ENCODE measurements at places on chromosomes 2 and 18.

DNA sequence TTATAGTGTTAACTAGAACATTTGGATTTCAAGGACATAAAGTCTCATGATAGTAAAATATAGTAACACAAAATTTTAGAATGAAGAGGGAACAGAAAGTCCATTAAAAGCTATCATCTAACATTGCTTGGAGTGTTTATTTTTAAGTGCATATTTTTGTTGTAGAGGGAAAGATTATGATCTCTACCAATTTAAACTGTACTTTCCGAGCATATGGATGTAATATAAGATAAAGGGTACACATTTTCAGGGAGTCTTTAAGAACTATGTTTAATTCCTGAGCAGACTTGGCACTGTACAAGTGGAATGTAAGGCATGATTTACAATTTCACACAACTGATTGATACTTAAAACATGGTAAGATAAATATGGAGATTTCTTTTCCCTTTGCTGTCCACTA is 34.2 kb upstream of the ZNF804A start:
- no peak for DNase-seq

DNA sequence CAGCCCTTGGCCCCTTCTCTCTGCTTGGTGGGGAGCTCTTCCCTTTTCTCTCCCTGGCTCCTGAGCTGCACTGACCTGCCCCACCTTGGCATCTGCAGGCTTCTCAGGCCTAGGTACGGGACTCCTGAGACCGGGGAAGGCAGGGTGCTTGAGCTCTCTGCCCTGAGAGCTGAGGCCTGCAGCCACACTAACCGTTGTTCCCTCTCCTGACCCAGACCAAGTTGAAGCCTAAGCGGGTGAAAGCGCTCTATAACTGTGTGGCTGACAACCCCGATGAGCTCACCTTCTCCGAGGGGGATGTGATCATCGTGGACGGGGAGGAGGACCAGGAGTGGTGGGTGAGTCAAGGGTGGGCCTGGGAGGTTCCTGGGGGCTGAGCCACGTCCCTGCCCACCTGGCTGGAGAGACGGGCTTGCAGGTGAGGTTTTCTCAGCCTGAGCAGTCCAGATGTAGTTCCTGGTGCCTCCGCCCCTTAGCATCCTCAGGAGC is 22.2 kb downstream of the ITGB1BP1 start:
- DNase-seq = no peak

DNA sequence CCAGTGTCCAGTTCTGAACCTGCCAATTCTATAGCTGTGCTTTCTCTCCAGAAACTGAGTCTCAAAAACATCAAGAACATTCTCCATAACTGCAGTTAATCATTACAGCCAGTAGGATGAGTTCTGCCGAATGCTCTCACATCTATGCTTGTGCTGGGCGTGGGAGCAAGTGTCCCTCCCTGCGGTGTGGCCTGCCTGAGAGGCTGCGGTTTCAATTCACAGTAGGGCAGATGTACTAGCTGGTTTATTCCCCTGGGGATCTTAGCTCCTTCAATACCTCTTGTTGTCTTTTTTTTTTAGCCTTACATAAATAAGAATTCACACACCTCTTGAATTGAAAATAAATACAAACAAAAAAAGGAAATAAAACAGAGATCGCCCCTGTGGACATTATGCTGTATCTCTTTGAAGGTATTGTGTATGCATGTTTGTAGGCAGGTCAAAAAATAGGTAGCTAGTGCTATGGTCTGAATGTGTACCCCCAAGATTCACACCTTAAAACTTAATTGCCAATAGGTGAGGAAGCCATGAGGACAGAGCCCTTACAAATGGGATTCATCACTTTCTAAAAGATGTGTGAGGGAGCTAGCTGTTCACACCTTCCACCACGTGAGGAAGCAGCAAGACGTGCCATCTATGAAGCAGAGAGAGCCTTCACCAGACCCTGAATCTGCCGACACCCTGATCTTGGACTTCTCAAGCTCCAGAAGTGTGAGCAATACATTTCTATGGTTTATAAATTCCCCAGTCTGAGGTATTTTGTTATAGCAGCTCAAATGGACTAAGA is 74.3 kb downstream of the BCL2L11 start:
- DNase-seq = no peak

DNA sequence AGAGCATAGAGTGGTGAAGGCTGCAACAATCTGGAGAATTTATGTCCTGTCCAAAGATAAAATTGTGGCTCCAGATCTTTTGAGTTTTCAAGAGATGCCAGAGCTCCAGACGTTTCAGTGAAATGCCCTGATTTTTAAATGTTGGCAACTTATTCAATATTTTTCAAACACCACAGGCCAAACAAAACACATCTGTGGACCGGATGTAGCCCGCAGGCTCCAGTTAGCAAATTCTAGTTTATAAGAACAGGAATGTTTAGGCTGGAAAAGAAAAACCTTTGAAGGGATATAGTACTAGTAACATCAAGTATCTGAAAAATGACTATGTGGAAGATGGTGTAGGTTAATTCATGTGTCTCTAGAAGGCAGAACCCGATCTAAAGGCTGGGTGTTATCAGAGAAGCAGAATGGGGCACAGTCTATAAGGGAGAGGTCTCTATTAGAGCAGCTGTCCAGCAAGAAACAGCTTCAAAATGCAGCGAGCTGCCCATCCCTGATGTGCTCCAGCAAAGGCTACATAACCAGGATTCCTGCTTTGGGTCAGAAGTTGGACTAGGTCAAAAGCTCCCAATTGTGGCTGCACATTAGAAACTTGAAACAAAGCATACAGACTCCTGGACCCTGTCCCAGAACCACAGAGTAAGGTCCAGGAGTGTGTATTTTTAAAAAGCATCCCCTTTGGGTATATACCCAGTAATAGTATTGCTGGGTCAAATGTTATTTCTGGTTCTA is 105.9 kb downstream of the ANKRD44 start:
- DNase-seq = no peak

DNA sequence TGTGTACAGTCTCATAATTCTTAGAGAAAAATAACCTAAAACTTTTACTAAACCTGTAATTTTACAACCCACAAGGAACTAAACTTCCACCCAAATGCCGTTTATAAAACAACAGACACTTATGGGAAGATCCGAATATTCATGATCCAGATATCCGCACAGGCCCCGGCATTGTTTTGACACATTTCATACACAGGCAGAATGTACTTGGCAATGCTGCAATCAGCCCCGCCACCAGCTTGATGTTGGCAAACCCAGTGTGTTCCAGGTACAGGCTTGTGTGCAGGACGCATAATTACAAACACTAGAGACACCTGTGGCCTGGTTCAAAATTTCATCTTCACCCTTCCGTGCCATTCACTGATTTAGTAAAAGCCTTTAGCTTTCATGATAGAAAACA is 393.0 kb upstream of the SALL3 start:
- no peak for DNase-seq

GRCh38 chr2:183166210-183166609 is 42.0 kb downstream of the NUP35 start:
- DNase-seq = no peak

GRCh38 chr2:101781791-101782426 is 84.4 kb downstream of the MAP4K4 start:
- DNase-seq = no peak

- no peak for DNase-seq
These were observed 27.7 kb upstream of the FRZB start for GRCh38 chr2:182894174-182894573.

DNA sequence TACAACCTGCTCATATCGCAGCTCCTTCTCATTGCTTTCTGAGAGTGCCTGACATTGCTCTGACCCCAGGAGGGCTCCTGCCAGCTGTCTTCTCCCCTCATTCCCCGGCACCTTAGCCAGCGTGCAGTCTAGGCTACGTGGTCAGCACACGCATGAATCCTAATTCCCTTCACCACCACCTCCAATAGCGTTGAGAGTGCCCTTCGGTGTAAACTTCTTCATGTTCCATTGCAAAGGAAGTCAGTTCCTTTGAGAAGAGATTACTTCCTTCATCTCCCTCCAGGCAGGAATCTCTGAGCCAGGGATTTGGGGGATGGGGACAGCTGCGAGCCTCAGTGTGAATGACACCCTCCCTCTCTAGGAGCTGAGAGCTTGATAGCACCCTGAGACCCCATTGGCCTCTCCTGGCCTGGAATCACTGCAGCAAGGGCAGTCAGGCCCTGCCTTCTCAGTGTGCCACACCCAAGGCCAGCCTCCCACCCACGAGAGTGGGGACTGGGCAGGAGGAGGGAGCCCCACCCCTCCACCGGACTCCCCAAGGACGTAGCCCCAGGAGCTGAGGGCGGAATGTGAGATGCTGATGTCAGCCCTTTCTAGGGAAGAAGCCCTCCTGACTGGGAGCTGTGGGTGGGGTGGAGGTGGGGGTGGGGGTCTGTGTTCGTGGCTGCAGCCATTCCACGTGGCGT is 53.4 kb downstream of the SLC66A2 start:
- peak; percentile 18 for DNase-seq

Measured in Right ventricle myocardium inferior (tissue), 1 donor.